T-cell (primary cell): ENCODE measurements at places on chromosomes 3 and 15.

DNA sequence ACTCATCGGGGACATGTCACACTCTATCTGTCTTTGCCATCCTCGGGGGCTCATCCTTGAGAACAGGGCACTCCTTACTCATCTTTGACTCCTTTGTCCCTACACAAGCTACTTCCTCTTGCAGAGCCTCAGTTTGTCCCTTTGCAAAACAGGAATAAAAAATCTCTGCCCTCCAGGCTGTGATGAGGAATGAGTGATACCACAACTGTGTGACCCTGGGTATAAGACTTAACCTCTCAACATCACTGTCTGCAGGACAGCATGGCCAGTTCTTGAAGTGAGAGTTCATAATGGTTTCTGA lies 48.5 kb downstream of the IQSEC1 start:
- DNase-seq: no peak

DNA sequence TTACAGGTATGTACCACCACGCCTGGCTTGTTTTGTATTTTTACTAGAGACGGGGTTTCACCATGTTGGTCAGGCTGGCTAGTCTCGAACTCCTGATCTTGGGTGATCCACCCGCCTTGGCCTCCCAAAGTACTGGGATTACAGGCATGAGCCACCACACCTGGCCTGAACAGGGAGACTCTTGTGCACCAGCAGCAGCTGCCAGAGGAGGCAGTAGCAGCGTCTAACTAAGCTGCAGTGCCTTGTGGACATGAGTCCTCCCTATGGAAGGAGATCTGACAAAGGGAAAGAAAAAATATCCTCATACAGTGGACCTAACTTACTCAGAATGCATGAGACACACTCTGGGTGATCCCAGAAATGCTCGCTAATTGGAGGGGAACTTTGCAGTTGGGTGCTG lies 36.8 kb upstream of the NEO1 start:
- DNase-seq: no peak

- DNase-seq: no peak
Observed at GRCh38 chr3:78878789-78879188, 889.0 kb downstream of the ROBO1 start.

DNA sequence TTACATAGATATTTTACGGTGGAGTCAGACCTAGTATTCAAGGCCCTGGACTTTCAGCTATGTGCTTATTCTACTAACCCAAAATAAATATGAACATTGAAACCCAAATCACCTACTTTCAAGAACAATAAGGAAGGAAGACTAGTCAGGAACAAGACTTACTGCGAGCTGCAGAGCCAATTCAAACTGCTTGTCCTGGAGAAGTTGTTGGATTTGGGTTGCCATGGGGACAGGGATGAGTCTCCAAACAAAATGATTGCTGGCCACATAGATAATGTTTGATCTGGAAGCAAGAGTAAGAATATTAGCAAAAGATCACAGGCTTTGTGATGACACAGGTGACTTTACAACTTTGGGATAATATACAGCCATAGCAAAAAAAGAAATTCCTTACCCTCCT lies 21.6 kb upstream of the PLA2G4F start:
- DNase-seq: no peak

DNA sequence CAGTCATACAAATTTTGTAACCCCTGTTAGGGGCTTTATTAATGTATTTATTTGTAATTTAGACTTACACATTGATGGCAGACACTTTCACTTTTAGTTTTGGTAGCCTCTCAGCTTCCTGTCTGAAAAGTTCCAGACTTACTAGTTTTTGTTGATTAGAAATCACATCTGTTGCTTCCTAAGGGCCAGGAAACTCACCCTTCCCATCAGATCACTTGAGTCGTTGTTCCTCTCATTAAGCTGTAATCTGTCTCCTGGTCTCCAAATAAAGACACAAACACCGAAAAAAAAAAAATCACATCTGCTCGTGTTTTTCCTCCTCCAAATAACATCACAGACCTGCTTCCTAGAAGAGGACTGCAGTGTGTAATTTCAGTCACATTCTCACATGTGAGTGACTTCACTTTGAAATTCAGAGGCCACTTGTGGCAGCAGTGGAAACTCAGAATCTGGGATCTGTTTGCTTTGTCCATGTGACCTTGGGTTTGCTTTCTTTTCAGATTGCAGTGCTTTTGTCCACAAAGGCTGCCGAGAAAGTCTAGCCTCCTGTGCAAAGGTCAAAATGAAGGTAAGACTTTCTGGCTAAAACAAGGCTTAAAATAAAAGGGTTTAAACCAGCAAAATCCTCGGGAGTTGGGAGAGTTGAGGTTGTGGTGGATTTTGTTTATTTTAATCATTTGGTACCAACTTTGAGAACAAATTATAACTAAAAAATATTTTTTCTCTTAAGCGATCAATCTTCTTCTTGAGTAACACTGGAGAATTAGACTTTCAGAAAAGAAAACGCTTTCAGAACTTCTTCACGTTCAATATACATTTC lies 87.0 kb downstream of the KLHL25 start:
- no peak for DNase-seq

GRCh38 chr3:43838877-43839276 lies 148.1 kb downstream of the ABHD5 start:
- no peak for DNase-seq

- DNase-seq: no peak
Observed at GRCh38 chr3:37625690-37626360, 235.9 kb upstream of the CTDSPL start.

GRCh38 chr3:107367353-107367752 lies 9.9 kb upstream of the CCDC54 start:
- DNase-seq: no peak

DNA sequence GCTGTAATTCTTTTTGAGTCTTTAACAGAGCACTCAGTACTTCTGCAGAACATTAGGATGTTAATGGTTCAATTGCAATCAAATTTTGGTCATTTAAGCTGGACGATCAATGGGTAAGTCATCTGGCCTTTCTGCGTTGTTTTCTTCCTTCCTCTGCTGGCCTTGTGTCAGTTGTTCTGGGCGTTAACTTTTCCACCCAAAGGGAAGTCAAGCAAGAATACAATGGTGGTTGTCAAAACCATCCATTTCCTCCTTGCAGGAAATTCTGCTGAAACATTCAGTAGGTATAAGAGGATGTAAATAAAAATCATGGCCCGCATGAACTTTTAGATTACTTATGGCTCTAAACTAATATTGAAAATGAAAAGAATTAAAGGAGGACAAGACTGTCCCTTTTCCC lies 584.0 kb downstream of the GRM7 start:
- no peak for DNase-seq

DNA sequence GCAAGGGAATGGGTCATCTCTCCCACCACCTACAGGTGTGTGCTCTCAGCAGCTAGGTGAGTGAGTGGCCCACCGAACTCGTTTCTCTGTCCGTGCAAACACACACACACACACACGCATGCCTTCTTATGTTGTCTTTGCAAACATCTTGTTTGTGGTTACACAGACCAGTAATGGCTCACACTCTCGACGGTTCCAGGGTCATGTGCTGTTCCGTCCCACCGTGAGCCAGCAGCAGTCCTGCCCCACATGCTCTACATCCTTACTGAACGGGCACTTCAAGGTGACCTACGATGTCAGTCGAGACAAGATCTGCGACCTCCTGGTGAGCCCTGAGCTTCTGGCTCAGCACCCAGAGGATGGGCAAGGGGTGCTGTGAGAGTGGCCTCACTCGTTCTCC lies 4.3 kb downstream of the ITIH1 start:
- DNase-seq: no peak
